Inflammatory macrophage treated with lipopolysaccharide for 4 hours (primary cell): ENCODE measurements at places on chromosomes 7 and 10.

DNA sequence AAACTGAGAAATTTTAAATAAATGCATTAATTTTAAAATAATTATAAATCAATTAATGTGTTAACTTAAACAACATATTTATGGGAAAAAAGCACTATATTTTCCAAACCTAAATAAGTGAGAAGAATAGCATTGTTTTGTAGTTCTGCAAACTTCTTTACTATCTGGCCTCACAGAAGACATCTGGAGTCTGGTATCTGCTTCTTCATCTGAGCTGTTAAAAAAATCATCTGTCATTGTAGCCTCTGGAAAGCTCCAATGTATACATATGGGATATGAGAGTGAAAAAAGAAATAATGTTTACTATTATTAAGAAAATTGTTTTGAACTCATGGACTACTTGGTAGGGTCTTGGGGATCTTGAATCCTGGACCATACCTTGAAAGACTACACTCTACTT, 32.2 kb downstream of the CTTNBP2 start:
- no peak for DNase-seq

DNA sequence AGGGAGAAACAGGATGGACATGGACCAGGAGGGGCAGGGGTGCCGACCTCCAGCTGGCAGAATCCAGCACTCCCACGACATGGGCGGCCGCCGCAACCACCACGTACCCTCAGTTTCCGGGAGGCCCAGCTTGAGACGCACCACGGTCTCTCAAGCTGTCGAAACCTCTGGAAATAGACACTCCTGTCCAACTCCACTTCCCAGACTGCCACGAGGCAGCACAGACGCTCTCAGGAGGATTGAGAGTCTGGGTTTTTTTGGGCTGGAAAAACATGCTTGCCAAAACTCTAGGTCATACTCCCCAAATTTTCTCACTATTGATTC, 37.9 kb upstream of the PDGFA start:
- no peak for DNase-seq

DNA sequence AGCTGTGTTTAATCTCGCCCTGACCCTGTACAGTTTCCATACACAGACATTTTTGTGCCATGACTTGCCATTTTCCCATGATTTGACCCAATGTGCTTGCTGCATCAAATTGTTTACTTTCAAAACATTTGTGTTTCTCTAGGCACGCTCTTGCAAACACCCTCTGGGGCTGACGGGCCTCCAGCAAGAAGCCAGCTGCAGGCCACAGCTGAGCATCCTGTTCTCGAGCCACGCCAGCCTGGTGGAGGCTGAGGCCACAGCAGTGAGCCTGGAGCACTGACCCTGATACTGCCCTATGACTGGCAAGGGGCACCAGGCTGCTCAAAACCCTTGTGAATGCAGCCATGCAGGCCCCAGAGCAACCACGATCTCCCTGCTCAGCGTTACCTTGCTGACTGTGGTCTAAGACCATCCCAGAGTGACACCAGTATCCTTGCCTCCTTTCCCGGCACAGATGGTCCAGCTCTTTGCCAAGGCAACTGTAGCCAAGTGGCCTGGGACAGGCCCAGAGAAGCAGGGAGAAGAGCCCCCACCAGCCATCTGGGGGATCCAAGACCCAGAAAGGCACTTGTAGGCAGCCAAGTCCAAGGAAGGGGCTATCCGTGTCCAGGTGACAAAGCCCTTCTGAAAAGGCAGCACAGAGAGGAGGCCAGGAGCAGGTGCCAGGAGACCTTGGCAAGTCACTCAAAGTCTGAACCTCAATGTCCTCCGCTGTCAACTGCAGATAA, 78.5 kb downstream of the OAT start:
- no peak for DNase-seq

- DNase-seq, result no peak
Observed at GRCh38 chr10:132078746-132079345, 13.1 kb downstream of the JAKMIP3 start.

DNA sequence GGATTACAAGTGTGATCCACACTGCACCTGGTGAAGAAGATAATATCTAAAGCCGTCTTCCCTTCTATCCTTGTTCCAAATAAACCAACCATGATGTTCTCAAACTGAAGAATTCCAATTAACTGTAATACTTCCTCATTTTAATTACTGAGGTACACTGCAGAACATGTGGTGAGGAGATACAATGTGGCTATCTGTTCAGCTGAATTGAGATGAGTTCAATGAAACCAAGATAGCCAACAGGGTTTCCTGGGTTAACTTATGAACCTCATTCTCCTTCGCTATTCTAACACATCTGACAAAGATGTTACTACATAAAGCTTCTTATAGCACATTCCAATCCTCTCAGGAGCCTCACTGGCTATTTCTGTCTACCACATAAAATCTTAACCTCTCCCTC, 75.5 kb downstream of the RAPGEF5 start:
- no peak for DNase-seq

DNA sequence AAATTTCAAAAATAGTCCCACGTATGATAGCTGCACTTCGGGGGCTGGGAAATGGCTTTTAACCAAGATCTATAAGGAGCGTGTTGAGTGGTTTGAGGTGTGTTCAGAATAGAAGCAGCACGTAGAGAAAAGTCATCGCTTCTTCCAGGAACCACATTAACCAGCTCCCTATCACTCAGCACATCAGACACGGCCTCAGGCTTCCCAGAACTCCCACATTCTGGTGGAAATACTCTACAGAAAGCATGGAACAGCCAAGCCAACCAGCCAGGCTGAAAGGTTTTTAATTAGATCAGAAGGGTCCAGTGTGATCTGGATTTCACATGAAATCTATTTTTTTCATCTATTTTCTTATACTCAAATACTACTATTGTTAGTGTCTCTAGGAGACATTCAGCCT, 231.5 kb upstream of the NRP1 start:
- no peak for DNase-seq

DNA sequence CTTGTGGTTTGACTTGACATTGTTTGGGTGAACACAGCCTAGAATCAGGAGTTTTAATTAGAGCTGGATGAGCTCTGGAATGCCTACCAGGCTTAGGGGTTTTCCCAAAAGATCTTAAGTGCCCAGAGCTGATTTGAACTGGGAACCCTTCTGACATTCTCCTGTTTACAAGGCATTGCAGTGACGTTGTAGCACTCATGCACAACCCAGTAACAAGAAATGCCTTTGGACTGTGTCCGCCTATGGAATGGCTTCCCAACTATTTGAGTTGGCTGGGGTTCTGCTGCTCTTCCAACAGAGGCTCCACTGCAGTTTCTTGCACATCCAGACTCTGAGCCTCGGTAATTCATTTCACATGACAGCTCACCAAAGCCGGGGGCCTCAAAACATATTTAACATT, 76.7 kb upstream of the MKX start:
- DNase-seq, result no peak

DNA sequence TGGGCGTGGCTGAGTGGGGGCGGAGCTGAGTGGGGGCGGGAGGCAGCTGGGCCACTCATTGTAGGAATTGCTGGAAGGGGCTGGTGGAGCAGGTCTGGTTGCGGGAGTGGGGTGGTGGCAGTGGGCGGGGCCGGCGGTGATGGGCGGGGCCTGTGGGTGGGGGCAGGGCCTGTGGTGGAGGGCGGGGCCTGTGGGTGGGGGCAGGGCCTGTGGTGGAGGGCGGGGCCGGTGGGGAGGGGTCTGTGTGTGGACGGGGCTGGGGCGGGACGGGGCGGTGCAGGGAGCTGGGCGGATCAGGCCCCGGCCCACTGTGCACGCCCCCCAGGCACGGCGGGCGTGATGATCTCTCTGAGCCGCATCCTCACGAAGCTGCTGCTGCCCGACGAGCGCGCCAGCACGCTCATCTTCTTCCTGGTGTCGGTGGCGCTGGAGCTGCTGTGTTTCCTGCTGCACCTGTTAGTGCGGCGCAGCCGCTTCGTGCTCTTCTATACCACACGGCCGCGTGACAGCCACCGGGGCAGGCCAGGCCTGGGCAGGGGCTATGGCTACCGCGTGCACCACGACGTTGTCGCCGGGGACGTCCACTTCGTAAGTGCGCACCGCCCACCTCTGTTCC, 14.0 kb downstream of the SLC29A4 start:
- DNase-seq, result no peak

DNA sequence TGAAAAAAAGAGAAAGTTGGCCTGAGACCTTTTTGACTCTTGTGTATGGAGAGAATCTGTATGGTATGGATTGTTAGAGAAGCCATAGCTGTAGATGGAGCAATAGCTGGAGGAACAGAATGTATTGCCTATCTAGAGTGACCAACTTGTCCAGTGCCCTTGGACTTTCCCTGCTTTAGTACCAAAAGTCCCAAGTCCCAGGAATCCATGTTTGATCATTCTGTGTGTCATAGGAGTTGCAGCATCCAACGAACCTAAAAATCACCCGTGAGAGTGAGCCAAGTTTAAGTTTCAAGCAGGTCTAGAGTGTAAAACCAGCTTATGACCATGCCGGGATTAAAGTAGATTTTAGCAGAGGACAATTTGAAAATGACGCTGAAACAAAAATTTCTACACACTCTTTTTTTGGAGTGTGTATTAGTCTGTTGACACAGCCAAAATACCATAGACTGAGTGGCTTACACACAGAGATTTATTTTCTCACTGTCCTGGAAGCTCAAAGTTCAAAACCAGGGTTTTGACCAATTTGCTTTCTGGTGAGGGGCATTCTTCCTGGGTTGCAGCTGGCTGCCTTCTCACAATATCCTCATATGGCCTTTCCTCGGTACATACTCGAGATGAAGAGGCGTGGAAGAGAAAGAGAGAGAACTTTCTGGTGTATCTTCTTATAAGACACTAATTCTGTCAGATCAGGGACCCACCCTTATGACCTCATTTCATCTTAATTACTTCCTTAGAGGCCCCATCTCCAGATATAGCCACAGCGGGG, 36.9 kb upstream of the ZNF518A start:
- no peak for DNase-seq

- no peak for DNase-seq
Observed at GRCh38 chr7:119572541-119572940, 700.4 kb upstream of the KCND2 start.

- DNase-seq, result no peak
Observed at GRCh38 chr10:111037858-111038257, 39.0 kb upstream of the ADRA2A start.

DNA sequence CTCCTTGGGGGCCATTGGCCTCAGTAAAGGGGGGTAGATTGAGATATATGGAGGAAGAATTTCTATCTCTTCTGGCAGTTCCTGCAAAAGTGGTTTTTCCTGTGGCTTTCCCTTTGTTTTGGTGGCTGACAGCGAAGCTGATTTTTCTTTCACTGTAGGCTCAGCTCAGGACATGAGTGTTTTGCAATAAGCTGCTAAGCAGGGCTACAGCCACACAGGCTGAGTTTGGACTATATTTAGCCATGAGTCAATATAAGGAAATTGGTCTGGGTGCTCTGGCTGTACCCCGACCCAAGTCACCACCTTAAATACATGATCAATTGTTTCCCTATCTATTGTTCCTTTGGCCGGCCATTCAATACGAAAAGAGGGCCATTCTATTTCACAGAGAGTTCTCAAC, 212.7 kb upstream of the KCND2 start:
- no peak for DNase-seq

GRCh38 chr10:108385963-108386362, 1221.5 kb upstream of the SORCS1 start:
- DNase-seq, result no peak

DNA sequence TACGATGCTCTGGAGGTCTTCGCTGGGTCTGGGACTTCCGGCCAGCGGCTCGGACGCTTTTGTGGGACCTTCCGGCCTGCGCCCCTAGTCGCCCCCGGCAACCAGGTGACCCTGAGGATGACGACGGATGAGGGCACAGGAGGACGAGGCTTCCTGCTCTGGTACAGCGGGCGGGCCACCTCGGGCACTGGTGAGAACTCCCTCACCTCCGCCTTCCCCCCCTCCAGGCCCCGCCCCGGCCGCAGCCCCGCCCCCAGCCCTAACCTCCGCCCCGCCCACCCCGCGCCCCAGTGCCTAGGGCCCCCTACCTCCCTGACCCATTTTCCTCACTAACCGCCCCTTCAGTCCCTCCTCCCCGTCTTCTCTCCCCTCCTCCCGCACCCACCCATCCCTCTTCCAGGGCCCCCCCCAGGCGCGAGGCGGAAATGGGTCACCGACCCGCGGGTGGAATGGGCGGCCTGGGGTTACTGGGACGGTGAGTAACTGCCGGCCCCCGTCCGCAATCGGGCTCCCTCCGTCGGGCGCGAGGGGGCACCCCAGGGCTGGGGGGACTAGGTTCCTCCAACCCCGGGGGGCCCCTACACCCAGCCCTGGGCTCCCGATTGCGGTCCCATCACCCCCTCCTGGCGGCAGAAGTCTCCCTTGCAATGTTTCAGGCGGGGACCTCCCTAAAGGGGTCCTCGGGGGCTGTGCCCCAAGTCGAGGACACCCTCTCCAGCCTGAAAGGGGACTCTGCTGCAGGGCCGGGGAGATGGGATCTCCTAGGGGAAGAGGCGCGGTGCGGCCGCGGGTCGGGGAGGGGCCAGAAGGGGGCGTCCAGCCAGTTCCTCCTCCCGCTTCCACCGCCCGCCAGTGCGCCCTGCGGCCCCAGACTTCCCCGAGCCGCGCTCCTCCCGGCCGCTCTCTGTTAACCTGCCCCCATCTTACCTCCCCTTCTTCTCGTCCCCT, 2.1 kb downstream of the PCOLCE start:
- DNase-seq, result peak; percentile 63

- no peak for DNase-seq
Observed at GRCh38 chr7:122689346-122690109, 9.4 kb downstream of the RNF133 start.

DNA sequence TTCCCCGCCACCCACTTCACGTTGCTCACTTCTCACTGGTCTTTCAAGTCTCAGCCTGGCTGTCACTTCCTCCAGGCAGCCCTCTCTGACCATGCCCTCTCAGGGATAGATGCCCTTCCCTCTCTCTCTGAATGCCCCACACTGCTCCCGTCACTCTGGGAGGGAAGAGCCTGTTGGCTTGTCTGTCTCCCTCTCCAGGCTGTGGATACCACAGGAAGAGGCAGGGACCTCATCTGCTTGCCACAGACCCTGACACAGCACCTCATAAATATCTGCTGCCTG, 93.1 kb downstream of the OAT start:
- peak; percentile 49 for DNase-seq

- no peak for DNase-seq
Observed at GRCh38 chr10:36759141-36759805, 366.1 kb upstream of the ANKRD30A start.

- DNase-seq, result no peak
Observed at GRCh38 chr7:85928500-85928899, 715.2 kb upstream of the GRM3 start.

DNA sequence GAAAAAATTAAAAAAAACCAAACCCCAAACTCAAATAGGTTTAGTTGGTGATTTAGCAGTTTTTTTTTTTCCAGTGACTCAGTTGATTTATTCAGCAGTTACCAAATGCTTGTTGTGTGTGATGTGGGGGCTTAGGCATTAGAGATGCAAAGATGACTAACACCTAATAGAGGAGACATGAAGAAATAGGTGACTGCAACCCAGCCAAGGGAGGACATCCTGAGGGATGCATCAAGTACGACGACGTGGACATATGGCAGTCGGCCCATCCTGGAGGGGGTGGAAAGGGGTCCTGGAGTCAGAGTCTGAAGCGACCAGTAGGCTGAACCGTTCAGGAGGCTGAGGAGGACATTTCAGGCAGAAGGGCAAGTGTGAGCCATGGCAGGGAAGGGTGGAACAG, 35.5 kb downstream of the LRMDA start:
- DNase-seq, result no peak
